ENCODE measurements at places on chromosomes 2 and 18. TPM values are rescaled to one million over a fixed set of nuclear protein-coding genes. Genes with fewer than 3 reads are reported as not detected.
A peak's percentile ranks its signal among the peaks of the same experiment; 100 is the strongest.

The PXDN gene
- 2.1 TPM for total RNA-seq

GRCh38 chr2:43028188-43028587 lies 198.2 kb downstream of the ZFP36L2 start:
- no peak overlapping the region for H3K27ac ChIP-seq
- H3K36me3 ChIP-seq = no peaks in the 10 kb centered on the region
- peaks cover 26% of the 10 kb centered on the region for H3K4me1 ChIP-seq
- H3K4me3 ChIP-seq = no peak overlapping the region
- H3K27me3 ChIP-seq = no peaks in the 10 kb centered on the region

The NEU2 gene
- total RNA-seq = not detected

DNA sequence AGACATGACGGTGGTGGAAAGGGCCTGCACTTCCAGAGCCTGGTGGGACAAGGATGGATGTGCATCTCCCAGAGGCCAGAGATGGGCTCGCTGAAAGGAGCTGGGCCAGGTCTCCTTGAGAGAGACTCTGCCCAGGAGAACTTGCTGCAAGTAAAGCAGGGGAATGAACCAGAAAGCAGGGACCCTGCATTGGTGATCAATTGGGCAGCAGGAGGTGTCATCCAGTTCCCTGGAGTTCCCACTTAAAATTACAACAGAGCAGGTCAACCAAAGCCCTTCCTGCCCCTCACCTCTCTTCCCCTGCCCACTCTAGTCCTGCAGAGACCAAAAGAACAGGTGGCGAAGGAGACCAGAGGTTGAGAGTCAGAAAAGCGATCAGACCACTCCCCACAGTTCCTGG lies 69.7 kb upstream of the CAB39 start:
- DNase-seq = no peak
- H3K4me1 ChIP-seq = peaks cover 38% of the 10 kb centered on the region
- no peaks in the 10 kb centered on the region for H3K27me3 ChIP-seq

GRCh38 chr2:96102596-96103186 lies 13.7 kb downstream of the ADRA2B start:
- DNase-seq = no peak
- H3K27ac ChIP-seq = no peak overlapping the region
- no peak overlapping the region for H3K4me3 ChIP-seq

The ACYP2 gene
- 6.2 TPM for total RNA-seq

The FABP1 gene
- not detected for total RNA-seq

DNA sequence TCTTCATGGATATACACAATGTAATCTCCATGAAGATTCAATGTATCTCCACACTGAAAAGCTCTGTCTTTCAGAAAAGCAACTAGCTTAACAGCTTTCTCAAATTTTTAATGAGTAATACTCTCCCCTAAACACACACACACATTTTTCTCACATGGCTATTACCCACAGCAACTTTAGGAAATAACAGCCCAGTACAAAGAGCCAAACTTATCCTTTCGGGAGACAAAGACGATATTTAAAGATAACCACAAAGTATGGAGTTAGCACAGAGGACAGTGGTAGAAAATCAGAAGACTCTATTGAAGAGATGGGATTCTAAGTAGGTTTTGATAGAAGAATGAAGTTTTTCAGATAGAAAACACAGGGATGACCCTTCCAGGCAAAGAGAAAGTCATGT lies 394.9 kb upstream of the TRIB2 start:
- no peaks in the 10 kb centered on the region for H3K27me3 ChIP-seq
- no peak overlapping the region for H3K4me3 ChIP-seq
- H3K27ac ChIP-seq = no peak overlapping the region
- no peak for DNase-seq
- H3K4me1 ChIP-seq = no peaks in the 10 kb centered on the region

DNA sequence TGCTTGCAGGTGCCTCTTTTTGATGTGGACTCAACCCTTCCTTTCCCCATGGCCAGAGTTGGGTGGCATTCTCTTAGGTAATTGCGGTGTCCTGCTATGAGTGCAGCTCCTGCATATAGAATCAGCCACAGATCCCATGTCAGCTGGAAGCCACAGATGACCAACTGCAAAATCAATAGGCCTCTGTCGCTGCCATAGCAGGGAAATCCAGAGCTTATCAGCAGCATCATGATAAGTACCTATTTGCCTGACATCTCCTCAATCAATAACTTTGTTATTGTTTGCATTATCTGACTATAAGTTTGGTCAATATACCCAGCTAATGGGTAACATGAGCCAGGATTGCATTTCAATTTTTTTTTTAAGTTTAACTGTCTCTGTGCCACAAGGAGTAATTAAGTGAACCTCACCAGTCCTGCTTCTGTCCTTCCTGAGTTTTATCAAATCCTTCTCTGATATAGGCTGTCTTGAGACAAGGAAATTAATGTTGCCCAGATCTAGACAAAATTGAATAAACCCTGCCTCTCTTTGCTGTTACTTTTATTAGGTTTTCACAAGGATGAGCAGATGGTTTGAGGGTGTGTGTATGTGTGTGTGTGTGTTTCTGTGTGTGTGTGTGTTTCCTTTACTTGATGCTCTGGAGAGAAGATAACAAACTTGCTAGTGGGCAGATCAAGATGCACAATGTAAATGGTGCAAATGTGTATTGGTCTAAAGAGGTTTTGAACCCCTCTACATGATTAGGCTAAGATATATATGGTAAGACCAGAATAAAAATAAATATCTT lies 59.6 kb upstream of the CREB1 start:
- H3K4me3 ChIP-seq = no peak overlapping the region
- no peaks in the 10 kb centered on the region for H3K36me3 ChIP-seq
- H3K27ac ChIP-seq = no peak overlapping the region
- H3K4me1 ChIP-seq = peaks cover 23% of the 10 kb centered on the region
- DNase-seq = no peak

- H3K27me3 ChIP-seq = no peaks in the 10 kb centered on the region
- no peaks in the 10 kb centered on the region for H3K4me1 ChIP-seq
- no peak overlapping the region for H3K27ac ChIP-seq
- DNase-seq = no peak
- H3K36me3 ChIP-seq = no peaks in the 10 kb centered on the region
These were observed 900.5 kb upstream of the CRIM1 start for GRCh38 chr2:35454966-35455638.

The SMAD7 gene
- total RNA-seq = 9.0 TPM

DNA sequence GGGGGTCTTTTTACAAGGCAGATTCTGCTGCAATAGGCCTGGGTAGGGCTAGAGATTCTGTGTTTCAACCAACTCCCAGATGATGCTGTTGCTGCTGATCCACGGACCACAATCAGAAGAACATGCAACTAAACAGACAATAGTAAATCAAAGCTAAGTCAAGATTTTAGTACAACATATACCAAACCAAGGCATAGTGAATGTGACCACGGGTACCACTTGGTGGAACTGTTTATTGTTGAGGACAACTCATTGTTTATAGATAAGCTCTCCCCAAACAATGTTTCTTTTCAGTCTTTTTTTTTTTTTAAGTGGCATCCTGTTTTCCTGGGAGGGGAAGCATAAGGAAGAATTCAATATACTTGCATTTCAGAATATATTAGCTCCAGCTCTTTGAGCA lies 36.0 kb upstream of the DARS1 start:
- no peak for DNase-seq
- H3K27ac ChIP-seq = no peak overlapping the region
- no peak overlapping the region for H3K4me3 ChIP-seq
- H3K36me3 ChIP-seq = no peaks in the 10 kb centered on the region
- H3K4me1 ChIP-seq = peaks cover 7% of the 10 kb centered on the region
- H3K27me3 ChIP-seq = peaks cover 3% of the 10 kb centered on the region

GRCh38 chr2:81283081-81283480 lies 978.5 kb upstream of the LRRTM1 start:
- no peak for DNase-seq
- no peaks in the 10 kb centered on the region for H3K4me1 ChIP-seq
- no peak overlapping the region for H3K27ac ChIP-seq
- no peaks in the 10 kb centered on the region for H3K36me3 ChIP-seq
- no peak overlapping the region for H3K4me3 ChIP-seq

- no peak overlapping the region for H3K27ac ChIP-seq
- H3K4me1 ChIP-seq = no peaks in the 10 kb centered on the region
- peaks cover 16% of the 10 kb centered on the region for H3K27me3 ChIP-seq
- DNase-seq = peak; percentile 4
These were observed 185.3 kb upstream of the ATP5MC3 start for GRCh38 chr2:175366815-175367214.

DNA sequence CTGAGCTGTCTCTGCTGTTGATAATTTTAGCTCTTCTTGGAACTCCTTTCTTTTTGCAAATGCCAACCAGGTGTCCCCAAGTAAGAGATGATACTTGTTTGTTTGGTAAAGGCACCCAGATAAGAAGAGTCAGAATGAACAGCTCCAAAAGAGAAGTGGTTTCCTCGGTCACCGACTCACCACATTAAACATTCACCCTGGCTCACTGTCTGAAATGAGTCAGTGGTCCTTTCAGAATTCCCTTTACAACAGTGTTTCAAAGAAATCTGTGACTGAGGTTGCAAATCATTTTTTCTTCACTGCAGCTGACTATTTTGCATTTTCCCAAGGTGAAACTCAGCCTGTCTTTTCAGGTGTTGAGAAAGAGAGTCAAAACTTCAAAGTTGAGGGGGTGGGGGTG lies 16.2 kb upstream of the CXCR4 start:
- peak; percentile 74 for DNase-seq
- peak overlapping the region; percentile 47 for H3K4me3 ChIP-seq
- peaks cover 21% of the 10 kb centered on the region for H3K27me3 ChIP-seq

The DTNA gene
- total RNA-seq = 0.66 TPM

The KCNIP3 gene
- not detected for total RNA-seq

GRCh38 chr2:85237849-85238565 lies 89.8 kb downstream of the TGOLN2 start:
- H3K4me3 ChIP-seq = no peak overlapping the region
- no peaks in the 10 kb centered on the region for H3K36me3 ChIP-seq
- H3K27ac ChIP-seq = no peak overlapping the region
- DNase-seq = no peak

The RGPD6 gene
- total RNA-seq = 16.6 TPM

GRCh38 chr2:11408959-11409571 lies 56.9 kb downstream of the E2F6 start:
- no peak for DNase-seq
- no peak overlapping the region for H3K27ac ChIP-seq
- peaks cover 5% of the 10 kb centered on the region for H3K27me3 ChIP-seq
- no peaks in the 10 kb centered on the region for H3K4me1 ChIP-seq

The EVX2 gene
- total RNA-seq = not detected

DNA sequence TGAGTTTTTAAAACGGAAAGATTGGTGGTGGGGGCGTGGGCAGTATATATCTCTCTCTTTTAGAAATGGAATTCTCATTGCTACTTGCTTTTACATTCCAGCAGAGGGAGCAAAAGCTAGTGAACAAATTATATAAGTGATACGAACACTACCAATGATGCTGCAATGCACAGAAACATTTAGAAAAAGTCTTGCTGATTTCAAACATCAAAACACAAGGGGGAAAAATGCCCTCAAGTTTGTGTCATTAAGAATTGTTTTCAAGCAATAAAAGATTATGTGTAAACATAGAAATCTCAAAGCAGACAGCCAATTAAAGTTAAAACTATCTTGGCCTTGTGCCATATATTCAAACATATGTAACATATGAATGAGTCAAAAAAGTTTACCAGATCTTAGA lies 296.3 kb upstream of the KCNJ3 start:
- no peak for DNase-seq
- no peaks in the 10 kb centered on the region for H3K36me3 ChIP-seq

The LIMS3 gene
- total RNA-seq = 0.82 TPM

The ERMN gene
- total RNA-seq = 2.0 TPM

The TNFRSF11A gene
- 2.4 TPM for total RNA-seq

- no peak for DNase-seq
- H3K36me3 ChIP-seq = no peaks in the 10 kb centered on the region
- no peak overlapping the region for H3K27ac ChIP-seq
- peaks cover 5% of the 10 kb centered on the region for H3K4me1 ChIP-seq
These were observed 65.4 kb upstream of the ASAP2 start for GRCh38 chr2:9141091-9141667.

- peaks cover 5% of the 10 kb centered on the region for H3K4me1 ChIP-seq
- DNase-seq = no peak
- H3K27ac ChIP-seq = no peak overlapping the region
- H3K36me3 ChIP-seq = no peaks in the 10 kb centered on the region
- H3K27me3 ChIP-seq = no peaks in the 10 kb centered on the region
- no peak overlapping the region for H3K4me3 ChIP-seq
These were observed 984.5 kb downstream of the TSN start for GRCh38 chr2:122739732-122740593.

DNA sequence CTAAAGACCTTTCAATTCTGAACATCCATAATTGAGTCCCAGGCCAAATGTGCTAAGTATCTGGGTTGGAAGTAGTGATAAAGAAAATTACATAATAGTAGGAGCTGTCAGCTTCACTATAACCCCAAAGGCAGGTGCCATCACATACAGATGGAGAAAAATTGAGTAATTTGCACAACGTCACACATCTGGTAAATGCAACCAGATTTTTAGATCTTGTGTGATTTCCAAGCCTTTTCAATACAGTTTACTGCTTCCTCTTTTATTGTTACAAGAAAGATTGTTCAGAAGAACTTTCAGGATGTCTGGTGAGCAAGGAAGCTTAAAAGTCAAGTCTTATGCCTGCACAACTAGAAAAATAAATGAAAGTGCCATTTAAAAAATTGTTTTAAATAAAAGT lies 62.3 kb downstream of the UBE2E3 start:
- no peaks in the 10 kb centered on the region for H3K4me1 ChIP-seq
- no peak for DNase-seq
- H3K4me3 ChIP-seq = no peak overlapping the region
- H3K27me3 ChIP-seq = no peaks in the 10 kb centered on the region
- H3K27ac ChIP-seq = no peak overlapping the region

The HOXD1 gene
- not detected for total RNA-seq

DNA sequence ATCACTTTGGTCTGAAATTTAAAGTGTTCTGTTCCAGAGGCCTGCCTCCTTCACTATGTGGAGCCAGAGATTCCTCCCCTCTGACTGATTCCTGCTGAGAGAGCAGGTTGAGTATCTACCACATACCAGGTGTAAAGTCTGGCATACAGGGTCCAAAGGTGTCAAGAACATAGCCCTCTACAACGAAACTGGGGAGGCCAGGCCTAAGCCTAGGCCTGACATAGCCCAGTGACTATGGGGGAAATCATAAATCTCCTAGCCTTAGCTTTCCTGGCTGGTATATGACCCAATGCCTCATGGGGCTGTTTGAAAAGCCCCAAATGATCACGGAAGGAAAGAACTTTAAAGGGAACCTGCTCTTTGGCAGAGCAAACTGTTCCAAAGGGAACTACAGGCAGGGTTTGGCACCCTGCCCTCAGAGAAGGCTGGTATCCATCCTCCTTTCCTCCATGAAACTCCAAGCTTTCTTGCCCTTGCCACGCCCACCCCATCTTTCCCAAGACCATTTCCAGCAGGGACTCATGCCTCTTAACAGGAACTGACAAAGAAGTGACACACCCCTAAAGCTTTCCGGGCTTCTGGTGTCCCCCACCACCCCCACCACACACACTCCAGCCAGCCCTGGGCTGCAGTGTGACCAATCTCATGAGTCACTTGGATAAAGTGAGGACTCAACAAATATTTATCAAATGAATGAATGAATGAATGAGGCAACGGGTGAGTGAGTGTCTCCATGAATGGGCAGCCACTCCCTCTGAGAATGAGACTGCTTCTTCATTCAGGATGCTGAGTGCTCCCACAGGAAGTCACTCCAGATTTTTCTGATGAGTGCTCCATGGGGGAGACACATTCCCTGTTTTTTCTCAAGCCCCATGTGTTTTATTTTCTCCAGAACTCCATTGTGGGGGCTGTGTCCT lies 114.5 kb upstream of the STPG4 start:
- no peaks in the 10 kb centered on the region for H3K27me3 ChIP-seq
- H3K27ac ChIP-seq = no peak overlapping the region

The KCMF1 gene
- total RNA-seq = 111 TPM

The NOSTRIN gene
- not detected for total RNA-seq
